Stimulated activated CD4-positive, alpha-beta T cell treated with anti-CD3 and anti-CD28 coated beads, Interleukin-2, amount 100 ng/mL, for 48 hours (primary cell): ENCODE measurements at places on chromosomes 2 and 18.

DNA sequence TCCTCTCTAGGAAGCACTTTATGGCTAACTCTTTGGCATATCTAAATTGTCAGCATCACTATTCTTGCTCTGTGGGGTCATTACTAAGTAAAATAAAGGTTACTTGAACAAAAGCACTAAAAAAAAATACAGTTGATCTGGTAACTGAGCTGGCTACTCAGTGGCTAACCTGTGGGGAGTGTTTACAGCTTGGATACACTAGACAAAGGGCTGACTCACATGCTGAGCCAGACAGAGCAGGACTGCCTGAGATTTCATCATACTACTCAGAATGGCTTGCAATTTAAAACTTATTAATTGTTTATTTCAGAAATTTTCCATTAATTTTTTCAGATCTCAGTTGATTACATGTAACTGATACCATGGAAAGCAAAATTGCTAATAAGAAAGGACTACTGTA lies 1690.4 kb upstream of the SLC39A10 start:
- no peak for DNase-seq

- no peak for DNase-seq
Observed at GRCh38 chr2:103462712-103463111, 700.9 kb downstream of the TMEM182 start.

GRCh38 chr2:241724259-241724974 lies 10.0 kb upstream of the D2HGDH start:
- DNase-seq: no peak

DNA sequence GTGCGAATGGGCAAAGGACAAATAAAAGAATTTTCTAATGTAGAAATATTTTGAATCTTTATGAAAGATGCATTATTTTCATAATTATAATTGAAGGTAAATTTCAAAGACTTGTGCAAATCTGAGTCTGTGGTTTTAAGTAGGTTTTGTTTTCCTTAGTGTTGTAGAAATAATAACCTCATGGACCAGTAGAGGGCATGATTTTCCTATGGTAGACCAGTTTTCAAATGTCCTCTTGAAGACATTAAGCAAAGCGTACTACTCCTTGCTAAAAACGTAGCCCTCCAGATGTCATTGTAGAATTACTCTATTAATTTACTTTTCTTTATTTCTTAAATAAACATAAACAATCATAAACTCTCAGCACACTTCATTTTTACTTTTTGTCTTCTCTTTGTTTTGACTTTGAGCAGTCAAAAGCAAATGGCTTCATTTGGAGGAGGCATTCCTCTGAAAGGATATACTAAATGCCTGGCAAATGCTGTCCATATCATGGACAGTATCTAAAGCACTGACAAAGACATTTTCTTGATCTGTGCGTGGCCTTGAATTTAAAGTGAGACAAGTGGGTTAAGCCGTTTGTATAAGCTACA lies 85.8 kb upstream of the FAM237A start:
- DNase-seq: no peak

DNA sequence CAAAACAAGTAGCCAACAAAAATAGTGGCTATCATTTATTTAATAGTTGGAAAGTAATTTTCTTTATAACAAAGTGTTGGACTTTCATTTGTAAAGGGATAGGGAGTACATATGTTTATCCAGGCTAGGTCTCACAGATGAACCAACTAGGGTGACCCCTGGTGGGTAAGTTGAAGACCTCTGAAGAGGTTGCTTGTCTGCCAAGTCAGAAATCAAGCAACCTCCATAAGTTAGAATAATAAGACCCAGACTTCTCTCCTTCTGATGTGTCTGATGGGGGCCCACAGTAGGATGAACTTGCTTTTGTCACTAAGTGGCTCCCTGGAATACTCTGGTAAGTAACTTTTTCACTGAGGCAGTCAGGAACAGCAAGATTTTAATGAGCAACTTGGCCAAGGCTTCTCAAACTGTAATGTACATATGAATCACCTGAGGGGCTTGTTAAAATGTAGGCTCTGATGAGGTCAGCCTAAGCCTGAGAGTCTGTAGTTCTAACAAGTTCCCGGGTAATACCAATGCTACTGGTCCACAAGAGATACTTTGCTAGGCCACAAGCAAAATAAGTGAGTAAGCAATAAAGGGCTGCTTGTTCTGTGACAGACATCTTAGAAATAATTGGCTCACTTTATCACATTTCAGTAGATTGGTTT lies 319.6 kb downstream of the PIK3C3 start:
- DNase-seq: no peak

DNA sequence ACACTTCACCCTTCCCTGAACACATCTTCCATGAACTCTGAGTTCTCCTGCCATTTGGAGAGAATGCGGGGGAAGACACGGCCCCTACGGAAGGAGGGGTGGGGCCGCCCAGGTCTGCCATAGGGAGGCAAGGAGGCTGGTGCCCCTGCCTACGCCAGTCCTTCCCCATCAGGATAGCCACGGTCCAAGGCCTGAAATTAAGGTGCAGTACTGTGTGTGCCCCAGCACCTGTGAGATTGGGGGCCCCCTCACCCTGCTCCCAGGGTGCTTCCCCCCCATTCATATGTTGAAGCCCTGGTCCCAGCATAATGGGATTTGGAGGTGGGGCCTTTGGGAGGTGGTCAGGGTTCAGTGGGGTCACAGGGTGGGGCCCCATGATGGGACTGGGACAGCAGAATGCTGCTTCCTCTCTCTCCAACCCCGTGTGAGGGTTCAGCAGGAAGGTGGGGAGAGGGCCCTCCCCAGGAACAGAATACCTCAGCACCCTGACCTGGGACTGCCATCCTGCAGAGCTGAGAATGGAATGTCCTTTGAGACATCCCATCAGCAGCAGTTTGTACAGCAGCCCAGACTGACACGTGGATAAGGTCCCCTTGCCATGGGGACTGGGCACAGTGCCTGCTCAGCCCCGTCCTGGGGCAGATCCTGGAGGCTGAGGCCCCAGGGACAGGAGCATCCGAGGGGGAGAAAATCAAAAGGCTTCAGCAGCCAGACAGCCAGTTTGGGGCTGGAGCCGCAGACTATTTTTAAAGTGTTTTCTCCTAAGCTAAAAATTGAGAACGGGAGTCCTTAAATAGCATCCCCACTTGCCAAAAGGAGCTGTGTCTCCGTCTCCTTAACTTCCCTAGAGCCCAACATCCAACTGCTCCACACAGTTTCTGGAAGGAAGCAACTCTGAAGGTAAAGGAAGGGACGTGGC lies 105.1 kb downstream of the NDUFA10 start:
- no peak for DNase-seq

DNA sequence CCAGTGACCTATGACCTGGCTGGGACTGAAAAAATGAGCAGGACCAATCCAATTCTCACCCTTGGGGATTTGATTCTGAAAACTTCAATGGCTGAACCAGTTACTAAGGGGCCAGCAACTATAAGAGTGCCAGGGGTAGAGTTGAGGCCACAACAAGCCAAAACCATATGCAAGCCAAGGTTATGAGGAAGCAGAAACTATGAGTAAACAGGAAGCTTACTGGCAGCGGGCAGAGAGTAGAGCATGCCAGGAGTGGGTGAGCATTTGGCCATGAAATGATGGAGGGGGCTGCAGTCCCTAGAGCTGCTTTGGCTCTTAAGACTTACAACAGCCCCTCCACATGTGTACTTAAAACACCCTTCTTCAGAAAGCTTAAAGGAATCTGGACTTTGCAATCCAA lies 82.4 kb downstream of the RBMS1 start:
- DNase-seq: no peak

DNA sequence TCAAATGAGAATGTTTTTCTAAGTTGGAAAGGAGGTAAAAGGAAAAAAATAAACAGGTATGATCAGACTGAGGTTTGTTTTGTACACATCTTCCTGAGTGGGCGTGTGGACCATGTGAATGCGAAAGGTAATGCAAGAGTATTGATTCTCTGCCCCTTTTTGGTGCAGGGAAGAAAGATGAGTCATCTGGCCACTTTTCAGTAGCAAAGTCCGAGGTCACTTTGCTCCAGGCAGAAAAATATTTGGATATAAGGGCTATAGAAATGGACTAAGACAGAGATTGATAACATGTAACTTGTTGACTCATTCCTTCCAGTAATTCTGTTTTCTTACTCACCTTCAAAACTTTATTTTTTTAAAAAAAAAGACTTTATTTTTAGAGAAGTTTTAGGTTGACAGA lies 130.5 kb downstream of the DSEL start:
- no peak for DNase-seq

DNA sequence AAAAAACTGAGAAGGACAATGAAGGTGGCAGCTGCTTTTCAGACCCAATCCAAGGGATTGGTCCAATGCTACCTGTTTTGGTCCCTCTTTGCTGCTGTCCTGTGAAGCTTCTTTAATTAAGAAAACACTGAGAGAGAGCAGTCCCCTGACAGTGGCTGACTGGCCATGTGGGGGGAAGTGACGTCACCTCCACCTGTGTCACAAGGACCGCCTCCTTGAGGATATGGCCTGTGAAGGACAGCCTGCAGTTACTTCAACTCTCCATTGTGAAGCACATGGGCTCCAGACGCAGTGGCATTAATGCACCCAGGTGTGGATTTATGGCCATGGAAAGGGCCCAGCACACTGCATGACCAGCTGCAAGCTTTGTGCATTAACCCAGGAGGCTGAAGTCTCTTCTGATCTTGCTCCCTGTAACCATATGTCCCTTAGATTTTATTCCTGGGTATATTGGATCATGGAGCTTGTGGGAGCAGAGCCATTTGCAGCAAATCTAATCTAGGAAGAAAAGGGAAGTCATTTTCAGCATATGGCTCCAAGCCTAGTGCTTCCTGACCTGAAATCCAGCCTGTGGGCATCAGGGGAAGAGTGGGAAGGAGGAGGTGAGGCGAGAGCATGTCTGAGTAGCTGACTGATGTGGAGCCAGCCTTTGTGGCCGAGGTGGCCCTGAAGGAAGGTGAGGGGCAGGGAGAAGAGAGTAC lies 32.2 kb downstream of the KIF5C start:
- no peak for DNase-seq

DNA sequence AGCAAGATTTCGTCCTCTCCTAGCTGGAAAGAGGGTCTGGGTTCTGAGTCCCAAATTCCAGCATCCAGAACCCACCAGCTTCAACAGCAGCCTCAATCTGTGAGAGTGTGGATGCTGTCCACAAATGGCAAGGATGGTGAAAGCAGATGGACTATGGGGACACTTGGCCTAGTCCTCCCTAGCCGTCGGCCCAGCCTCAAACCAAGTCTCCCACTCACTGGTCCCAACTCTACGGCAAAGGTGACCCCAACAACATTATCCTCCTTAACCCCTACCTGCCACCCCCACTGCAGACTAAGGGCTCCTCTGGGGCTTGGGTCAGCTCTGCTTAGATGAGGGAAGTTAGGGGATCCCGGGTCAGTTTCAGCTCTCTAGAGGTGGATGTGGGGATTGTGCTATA lies 57.3 kb downstream of the TNS1 start:
- DNase-seq: no peak

DNA sequence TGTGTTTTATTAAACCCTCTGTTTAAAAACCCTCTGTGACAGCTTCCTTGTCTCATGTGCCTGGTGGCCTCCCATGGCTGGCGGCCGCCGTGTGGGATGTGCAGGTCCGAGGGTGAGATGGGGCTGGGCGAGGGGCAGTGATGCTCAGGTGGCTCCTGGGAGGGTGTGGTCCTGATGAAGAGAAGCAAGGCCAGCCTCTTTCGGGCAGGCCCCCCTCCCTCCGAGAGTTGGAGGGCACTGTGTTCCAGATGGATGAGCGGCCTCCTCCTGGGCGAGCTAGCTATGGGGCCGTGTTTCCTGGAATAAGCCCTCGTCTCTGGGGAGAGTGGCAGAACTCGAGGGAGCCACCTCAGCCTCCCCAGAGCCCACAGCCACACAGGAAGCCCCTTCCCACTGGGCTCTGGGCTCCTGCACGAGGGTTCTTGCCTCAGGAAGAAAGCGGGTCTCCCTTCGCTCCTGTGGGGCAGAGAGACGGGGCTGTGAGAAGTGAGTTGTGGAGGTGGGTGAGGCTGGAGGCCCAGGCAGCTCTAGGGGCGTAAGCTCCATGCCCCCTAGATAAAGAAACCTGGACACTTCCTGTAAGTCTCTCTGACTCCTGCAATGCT lies 72.1 kb downstream of the ASB1 start:
- DNase-seq: no peak

DNA sequence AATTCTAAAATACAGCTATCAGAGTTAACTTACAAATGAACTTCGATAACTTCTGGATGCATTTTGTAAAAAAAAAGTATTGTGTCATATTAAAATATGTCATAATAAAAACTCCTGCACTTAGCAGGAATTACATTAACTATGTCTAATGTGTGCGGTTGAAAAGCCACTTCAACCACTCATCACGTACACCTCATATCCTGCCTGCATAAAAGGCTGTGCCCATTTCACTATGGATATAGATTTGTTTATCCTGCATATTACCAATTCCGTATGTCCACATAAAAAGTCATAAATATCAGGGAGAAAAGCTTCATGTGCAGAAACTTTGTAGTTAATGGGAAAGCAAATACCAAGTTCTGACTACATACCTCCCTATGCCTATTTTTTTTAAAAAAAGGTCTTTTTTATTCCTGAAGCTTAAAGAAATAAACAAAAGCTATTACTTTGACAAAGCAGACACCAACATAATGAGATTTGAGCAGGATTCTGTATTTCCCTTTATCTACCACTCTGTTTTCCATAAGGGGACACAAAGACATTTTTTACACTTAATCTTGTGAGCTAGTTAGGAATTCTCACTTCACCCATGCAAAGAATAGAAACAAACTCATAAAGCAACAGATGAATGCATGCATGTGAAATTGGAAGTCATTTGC lies 96.1 kb downstream of the PPP1R1C start:
- no peak for DNase-seq

DNA sequence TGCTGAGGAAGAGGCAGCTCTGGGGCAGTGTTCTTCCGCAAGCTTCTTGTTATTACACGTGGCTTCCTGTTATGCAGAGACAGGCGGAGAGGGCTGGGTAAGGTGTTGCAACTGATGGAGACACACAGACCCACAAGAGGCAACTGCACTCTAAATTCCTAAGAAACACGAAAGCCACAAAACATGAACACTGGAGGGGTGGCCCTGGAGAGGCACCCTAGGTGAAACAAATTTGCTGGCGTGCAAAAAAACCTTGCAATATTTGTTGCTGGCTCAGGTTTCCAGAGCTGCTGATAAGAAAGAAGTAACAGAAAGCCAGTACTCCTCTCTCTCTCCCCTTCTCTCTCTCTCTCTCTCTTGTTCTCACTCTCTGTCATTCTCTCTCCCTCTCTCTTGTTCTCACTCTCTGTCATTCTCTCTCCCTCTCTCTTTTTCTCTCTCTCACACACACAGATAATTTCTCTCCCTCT lies 31.8 kb downstream of the ARHGAP25 start:
- no peak for DNase-seq
